ENCODE measurements at places on chromosomes 13 and 19. TPM values are rescaled to one million over a fixed set of nuclear protein-coding genes. Genes with fewer than 3 reads are reported as not detected.

DNA sequence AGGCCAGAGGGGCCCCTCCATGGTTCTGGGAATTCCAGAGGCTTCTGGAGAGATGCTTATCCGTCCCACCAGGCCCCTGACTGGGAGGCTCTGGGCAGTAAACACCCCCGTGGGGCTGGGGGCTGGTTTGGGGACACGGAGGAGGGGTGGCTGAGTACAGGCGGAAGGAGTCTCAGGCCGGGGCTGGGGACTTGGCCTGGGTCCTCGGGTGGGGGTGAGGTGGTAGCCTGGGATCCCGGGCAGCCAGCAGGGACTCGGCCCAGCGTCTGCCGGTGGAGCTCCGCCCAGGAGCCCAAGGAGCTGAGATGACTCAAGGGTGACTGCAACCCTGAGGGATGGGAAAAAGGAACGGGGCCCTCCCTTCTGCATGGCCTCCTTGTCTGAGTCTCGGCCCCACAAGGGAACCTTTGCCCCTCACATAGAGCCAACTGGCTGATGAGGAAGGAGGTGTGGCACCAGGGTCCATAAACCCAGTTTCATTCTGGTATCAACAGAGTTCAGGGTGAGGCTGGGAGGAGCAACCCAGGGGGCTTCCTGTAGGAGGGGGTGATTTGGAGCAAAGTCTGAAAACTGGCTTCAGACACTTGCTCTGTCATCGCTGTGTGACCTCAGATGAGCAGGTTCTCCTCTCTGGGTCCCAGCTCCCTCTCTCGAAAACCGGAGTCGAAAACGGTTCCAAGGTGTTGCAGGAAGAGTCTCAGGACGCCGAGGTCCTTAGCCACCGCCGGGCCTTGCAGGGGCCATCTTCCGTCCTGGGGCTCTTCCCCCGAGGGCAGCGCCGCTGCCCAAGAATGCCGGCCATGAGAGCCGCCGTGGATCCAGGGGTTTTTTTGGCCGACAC is 809 bp downstream of the MISP start:
- no peak overlapping the region for H3K27ac ChIP-seq
- H3K36me3 ChIP-seq = no peaks in the 10 kb centered on the region
- H3K4me3 ChIP-seq = no peak overlapping the region
- H3K4me1 ChIP-seq = no peaks in the 10 kb centered on the region

OVOL3 gene
- total RNA-seq = not detected

- no peak for DNase-seq
- no peak overlapping the region for H3K4me3 ChIP-seq
- no peaks in the 10 kb centered on the region for H3K4me1 ChIP-seq
- H3K27ac ChIP-seq = no peak overlapping the region
- no peaks in the 10 kb centered on the region for H3K27me3 ChIP-seq
- H3K36me3 ChIP-seq = no peaks in the 10 kb centered on the region
These were observed 143.5 kb upstream of the UBL3 start for GRCh38 chr13:29993716-29994488.

GRCh38 chr13:83831796-83832195 is 50.5 kb downstream of the SLITRK1 start:
- no peaks in the 10 kb centered on the region for H3K27me3 ChIP-seq
- DNase-seq = no peak
- H3K27ac ChIP-seq = no peak overlapping the region
- H3K4me3 ChIP-seq = no peak overlapping the region

GRCh38 chr13:33259296-33259695 is 26.3 kb downstream of the STARD13 start:
- peaks cover 6% of the 10 kb centered on the region for H3K27me3 ChIP-seq
- H3K27ac ChIP-seq = no peak overlapping the region
- no peaks in the 10 kb centered on the region for H3K36me3 ChIP-seq
- H3K4me3 ChIP-seq = no peak overlapping the region
- no peaks in the 10 kb centered on the region for H3K4me1 ChIP-seq

DNA sequence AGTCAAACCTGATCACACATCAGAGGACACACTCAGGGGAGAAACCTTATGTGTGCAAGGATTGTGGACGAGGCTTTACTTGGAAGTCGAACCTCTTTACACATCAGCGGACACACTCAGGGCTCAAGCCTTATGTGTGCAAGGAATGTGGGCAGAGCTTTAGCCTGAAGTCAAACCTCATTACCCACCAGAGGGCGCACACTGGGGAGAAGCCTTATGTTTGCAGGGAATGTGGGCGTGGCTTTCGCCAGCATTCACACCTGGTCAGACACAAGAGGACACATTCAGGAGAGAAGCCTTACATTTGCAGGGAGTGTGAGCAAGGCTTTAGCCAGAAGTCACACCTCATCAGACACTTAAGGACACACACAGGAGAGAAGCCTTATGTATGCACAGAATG is 8.2 kb upstream of the ZNF527 start:
- H3K4me1 ChIP-seq = no peaks in the 10 kb centered on the region
- H3K36me3 ChIP-seq = peaks cover 72% of the 10 kb centered on the region
- no peak overlapping the region for H3K4me3 ChIP-seq

- H3K36me3 ChIP-seq = no peaks in the 10 kb centered on the region
- H3K4me1 ChIP-seq = no peaks in the 10 kb centered on the region
- no peak overlapping the region for H3K27ac ChIP-seq
- no peak for DNase-seq
These were observed 53.2 kb downstream of the C13orf42 start for GRCh38 chr13:51057906-51058305.

DNA sequence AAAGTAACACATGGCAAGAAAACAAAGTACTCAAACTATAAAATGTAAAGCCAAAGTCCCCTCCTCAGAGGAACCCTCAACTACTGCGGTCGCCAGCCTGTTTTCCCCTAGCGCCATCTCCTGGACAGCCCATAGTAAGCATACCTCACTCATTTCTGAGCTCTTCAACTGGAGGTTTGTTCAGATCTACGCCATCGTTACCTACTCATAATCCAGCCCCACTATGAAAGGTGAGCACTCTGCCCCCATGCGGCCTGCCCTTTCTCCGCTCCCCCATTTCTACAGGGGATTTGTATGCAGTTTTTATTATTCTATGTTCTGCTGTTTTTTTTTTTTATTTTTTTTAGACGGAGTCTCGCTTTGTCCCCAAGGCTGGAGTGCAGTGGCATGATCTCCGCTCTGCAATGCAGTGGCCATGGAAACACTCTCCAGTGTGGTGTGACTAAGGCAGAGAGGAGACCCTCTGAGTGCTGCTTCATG is 26.2 kb downstream of the OPA3 start:
- peaks cover 19% of the 10 kb centered on the region for H3K4me1 ChIP-seq
- no peak overlapping the region for H3K27ac ChIP-seq
- DNase-seq = peak; percentile 61
- H3K4me3 ChIP-seq = no peak overlapping the region

DNA sequence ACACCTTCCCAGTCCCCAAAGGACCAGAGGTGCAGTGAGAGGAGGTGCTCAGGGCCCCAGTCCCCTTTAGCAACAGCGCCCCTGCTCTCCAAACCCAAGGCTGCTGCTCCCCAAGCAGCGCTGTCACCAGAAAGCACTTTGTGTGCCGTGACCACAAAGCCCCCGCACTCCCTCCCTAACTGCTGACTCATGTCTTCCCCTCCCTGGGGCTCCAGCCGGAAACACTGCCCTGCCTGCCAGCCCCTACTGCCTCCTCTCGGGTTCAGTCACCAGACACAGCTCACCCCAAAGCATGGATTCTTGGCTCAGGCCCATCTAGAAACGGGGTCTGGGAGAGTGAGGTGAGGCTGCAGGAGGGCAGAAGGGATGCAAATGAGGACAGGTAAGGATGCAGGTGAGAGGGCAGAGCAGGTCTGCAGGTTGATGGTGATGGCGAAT is 4.9 kb upstream of the TNFSF14 start:
- H3K27me3 ChIP-seq = peaks cover 4% of the 10 kb centered on the region
- peak; percentile 83 for DNase-seq
- peak overlapping the region; percentile 77 for H3K4me3 ChIP-seq

ZNF20 gene
- 5.9 TPM for total RNA-seq

CGB2 gene
- total RNA-seq = not detected

DNA sequence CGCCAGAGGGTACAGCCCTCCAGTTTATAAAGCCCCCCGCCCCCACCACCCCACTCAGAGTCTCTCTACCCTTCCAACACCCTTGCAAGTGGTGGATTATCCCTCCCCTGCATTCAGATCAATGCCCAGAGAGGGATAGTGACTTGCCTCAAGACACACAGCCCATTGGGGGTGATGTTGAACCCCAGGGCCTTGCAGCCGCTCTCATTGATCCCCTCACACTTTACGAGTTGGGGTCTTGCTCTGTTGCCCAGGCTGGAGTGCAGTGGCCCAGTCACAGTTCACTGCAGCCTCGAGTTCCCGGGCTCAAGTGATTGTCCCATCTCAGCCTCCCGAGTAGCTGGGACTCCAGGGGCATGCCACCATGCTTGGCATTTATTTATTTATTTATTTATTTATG is 11.2 kb downstream of the TLE2 start:
- H3K36me3 ChIP-seq = no peaks in the 10 kb centered on the region
- H3K4me1 ChIP-seq = no peaks in the 10 kb centered on the region
- no peaks in the 10 kb centered on the region for H3K27me3 ChIP-seq
- no peak overlapping the region for H3K27ac ChIP-seq
- no peak overlapping the region for H3K4me3 ChIP-seq

GRCh38 chr13:65940720-65941119 is 1289.4 kb downstream of the PCDH9 start:
- H3K4me1 ChIP-seq = no peaks in the 10 kb centered on the region
- DNase-seq = no peak
- no peaks in the 10 kb centered on the region for H3K27me3 ChIP-seq
- no peak overlapping the region for H3K27ac ChIP-seq

DNA sequence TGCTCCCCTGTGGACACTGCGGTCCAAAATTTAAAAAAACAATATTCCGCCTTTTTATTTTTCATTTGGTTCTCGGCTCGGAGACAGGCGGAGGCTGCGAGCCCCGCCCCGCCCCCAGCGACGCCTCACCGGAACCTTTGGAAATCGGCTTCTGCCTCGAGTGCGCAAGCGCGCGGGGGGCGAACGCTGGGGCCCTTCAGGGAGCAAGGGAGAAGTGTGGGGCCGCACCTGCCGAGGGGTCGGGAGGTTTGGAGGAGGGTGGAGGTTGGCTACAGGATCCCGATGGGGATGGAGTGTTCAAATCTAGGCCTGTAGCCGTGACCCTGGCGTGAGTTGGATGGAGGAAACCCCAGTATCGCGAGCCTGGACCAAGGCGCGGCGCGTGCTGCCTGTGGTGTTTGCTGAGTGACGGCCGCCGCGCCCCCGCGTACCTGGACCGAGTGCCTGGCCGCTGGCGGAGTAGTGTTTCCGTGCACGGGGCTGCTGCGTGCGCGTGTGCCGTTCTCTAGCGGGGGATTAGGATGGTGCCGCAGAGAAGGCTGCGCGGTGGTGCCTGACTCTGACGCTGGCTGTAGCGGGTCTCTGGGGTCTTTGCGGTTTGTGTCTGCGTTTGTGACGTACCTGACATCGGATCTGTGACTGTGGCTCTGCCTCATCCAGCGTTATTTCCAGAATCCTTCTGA is 565 bp upstream of the ZFP30 start:
- peak overlapping the region; percentile 99 for H3K27ac ChIP-seq
- peak overlapping the region; percentile 80 for H3K4me3 ChIP-seq
- H3K27me3 ChIP-seq = no peaks in the 10 kb centered on the region

DNA sequence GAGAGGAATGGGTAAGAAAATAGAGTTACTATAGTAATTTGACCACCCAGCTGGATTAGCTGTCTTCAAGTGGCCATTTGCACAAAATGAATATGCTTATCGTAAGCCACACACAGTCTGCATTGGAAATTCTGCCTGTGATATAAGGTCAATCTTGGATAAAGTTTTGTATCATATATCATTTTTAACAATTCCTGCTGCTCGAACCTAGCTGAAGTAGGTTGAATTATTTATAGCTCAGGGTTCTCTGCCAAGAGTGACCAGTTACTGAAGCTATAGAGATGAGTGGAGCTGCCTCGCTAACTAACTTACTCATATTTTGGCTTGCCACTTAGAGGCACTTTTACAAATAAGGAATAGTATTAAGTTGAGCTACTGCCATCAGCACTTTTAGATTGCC is 220.9 kb downstream of the RGCC start:
- no peak overlapping the region for H3K27ac ChIP-seq
- no peaks in the 10 kb centered on the region for H3K27me3 ChIP-seq
- no peaks in the 10 kb centered on the region for H3K4me1 ChIP-seq
- no peak for DNase-seq
- H3K4me3 ChIP-seq = no peak overlapping the region

GRCh38 chr13:73603646-73604045 is 530.6 kb downstream of the KLF12 start:
- H3K36me3 ChIP-seq = peaks cover 6% of the 10 kb centered on the region
- H3K27me3 ChIP-seq = no peaks in the 10 kb centered on the region
- H3K27ac ChIP-seq = no peak overlapping the region
- no peaks in the 10 kb centered on the region for H3K4me1 ChIP-seq
- H3K4me3 ChIP-seq = no peak overlapping the region
- DNase-seq = no peak

DNA sequence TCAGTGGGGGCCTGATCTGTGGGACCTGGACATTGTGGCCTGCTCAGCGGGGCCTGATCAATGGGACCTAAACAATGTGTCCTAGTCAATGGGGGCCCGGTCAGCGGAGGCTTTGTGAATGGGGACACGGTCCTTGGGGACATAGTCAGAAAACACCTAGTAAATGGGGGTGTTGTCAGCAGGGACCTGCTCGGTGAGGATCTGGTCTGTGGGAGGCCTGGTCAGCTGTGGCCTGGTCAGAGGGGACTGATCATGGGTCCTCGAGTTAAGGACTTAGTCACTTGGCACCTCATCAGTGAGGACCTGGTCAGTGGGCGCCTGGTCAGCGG is 44.5 kb upstream of the TPM4 start:
- no peaks in the 10 kb centered on the region for H3K4me1 ChIP-seq
- no peak overlapping the region for H3K27ac ChIP-seq
- H3K36me3 ChIP-seq = no peaks in the 10 kb centered on the region
- peak; percentile 24 for DNase-seq
- H3K4me3 ChIP-seq = no peak overlapping the region
- H3K27me3 ChIP-seq = no peaks in the 10 kb centered on the region

GRCh38 chr19:12840091-12841079 is 2.1 kb downstream of the MAST1 start:
- no peaks in the 10 kb centered on the region for H3K36me3 ChIP-seq
- no peak overlapping the region for H3K27ac ChIP-seq
- peaks cover 17% of the 10 kb centered on the region for H3K4me1 ChIP-seq
- DNase-seq = peak; percentile 66
- peak overlapping the region; percentile 64 for H3K4me3 ChIP-seq

ZNF491 gene
- 3.1 TPM for total RNA-seq

All from activated naive CD8-positive, alpha-beta T cell treated with anti-CD3 and anti-CD28 coated beads, Interleukin-2, amount 10 ng/mL, durations not matched to agents 7 days and 5 days (primary cell).